ENCODE measurements at places on chromosomes 7 and 10.

DNA sequence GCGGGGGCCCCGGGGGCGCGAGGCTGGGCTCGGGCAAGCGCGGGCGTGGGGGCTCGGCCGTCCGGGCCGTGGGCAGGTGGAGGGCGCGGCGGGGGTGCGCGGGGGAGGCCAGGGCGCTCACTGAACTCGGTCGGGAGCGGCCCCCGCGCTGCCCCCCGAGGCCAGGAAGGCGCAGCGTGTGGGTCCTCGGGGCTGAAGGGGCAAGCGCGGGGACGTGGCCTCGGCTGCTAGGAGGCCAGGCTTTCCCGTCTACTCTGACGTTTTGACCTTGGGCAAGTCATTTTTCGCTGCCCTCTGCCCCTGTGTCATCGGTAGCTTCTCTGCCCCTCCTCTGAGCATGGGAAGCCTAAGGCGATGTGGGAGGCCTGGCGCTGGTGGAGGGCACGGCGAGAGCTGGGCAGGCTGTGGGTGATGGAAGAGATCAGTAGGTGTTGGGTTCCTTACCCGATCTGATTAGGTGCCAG lies 441 bp downstream of the FBH1 start:
- DNase-seq: no peak

- DNase-seq: peak; percentile 75
These were observed 76.9 kb downstream of the RNF216 start for GRCh38 chr7:5704534-5704922.

GRCh38 chr7:20529260-20529659 lies 86.2 kb upstream of the ABCB5 start:
- no peak for DNase-seq

GRCh38 chr10:131580674-131581073 lies 269.2 kb upstream of the TCERG1L start:
- DNase-seq: no peak

GRCh38 chr10:117221156-117221711 lies 19.7 kb upstream of the SLC18A2 start:
- no peak for DNase-seq

DNA sequence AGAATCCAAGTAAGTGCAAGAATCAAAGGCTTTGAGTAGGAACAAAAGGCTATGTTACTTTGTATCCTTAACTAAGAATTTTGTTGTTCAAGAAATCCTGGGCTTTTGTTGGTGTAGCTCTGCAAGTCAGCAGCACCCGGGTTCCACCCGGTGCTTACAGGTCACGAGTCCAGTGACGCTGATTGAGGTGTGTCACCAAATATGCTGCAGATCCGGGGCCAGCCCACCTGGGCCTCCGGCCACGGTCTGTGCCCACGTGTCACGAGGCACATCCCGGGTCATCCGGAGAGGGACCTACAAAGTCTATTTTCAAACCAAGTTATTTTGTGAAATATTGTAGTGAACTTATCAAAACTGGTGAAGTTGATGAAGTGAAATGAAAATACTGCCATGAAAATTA lies 103.1 kb downstream of the MGMT start:
- no peak for DNase-seq

GRCh38 chr10:3636356-3637181 lies 148.4 kb downstream of the KLF6 start:
- DNase-seq: no peak

- no peak for DNase-seq
These were observed 279.7 kb downstream of the CCSER2 start for GRCh38 chr10:84608126-84608525.

DNA sequence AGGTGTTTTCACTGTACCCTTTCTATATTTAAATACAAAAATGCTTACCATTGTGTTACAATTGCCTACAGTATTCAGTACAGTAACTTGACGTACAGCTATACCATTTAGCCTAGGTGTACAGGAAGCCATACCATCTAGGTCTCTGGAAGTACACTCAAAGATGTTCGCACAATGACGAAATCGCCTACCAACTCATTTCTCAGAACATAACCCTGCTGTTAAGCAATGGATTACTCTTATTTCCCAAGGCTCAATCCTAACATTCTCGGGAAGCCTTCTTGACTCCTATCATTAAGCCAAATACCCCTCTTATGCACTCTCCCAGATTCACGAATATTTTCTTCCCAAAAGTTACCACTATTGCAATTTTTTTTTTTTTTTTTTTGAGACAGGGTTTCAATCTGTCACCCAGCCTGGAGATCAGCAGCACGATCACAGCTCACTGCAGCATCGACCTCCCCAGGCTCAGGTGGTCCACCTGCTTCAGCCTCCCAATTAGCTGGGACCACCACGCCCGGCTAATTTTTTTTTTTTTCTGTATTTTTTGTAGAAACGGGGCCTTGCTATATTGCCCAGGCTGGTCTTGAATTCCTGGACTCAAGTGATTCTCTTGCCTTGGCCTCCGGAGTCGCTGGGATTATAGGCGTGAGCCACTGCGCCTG lies 1.5 kb downstream of the CWF19L1 start:
- no peak for DNase-seq

DNA sequence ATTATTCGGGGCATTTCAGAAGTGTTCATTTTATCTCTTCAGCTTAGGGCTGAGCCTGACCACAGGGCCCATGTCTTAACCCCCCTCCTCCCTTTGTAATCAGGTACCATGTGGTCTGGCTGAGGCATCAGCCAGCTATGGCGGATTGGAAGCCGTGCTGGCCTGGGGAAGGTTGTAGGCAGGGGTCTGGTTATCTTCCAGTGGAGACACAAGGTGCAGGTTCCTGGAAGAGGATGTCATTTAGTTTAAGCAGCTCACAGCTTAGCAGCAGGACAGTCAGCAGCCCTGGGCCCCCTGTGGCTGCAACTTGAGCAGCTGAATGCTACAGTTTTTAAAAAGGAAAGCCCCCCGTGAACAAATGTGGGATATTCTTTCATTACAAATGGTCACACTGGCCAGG lies 22.1 kb downstream of the BAG3 start:
- no peak for DNase-seq

DNA sequence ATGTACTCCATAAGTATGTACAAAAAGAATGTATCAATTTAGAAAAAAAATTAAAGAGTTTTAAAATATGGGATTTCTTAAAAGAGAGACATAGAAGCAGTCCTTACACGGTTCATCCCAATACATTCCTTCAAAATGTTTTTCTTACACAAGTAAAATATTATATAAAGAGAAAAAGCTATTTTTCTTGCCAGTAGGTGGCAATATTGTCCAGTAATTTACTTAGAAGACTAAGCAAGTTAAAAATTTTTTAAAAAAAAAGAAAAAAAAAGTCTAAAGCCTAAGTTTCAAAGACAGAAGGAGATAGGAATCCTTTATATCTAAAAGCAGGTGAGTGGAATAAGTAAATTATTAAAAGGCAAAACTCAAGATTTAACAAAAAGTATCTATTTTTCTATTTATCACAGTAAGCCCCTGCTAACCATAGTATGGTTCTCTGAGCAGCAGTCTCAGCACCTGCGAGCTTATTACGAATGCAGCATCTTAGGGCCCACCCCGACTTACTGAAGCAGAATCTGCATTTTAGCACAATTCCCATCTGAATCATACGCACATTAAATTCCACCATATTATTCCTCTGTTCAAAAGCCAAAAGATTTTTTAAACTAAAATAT lies 240.6 kb downstream of the DGKI start:
- DNase-seq: no peak

DNA sequence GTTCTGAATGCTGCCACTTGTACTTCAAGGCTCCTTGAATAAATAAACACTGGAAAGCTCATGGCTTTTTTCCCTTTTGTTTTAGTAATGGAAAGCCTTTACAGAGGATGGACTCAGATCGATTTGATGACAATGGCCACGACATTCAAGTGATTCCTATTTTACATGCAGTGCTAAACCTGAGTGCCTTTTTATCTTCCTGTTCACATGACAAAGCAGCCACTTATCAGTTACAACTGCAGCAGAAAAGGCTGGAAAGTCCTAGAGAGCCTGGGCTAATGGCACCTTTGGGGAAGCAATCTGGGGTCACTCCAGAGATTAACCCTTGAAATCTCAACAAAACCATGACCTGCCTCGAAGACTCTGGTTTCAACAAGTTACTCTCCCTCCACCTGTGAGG lies 249.0 kb upstream of the AUTS2 start:
- DNase-seq: no peak

GRCh38 chr10:11830836-11831519 lies 7.8 kb downstream of the PROSER2 start:
- DNase-seq: no peak

DNA sequence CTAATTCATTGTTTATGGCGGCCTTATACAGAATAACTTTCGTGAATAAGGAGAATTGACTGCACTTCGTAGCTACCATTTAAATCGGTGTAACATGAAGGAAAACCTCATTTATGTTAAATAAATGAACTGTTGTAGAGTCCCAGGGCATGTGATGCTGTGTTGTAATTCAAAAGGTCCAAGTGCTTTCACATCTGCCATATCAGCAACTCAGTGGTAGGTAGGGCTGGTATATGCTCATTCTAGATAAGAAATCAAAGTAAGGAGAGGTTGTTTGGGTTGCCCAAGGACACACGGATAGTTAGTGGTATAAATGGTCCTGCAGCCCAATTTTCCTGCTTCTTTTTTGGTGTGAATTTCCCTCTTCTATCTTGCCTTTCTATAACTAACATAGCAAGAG lies 15.8 kb downstream of the BBS9 start:
- DNase-seq: no peak

- DNase-seq: no peak
These were observed 68.0 kb upstream of the PPP1R3C start for GRCh38 chr10:91700788-91701444.

GRCh38 chr7:15341817-15342216 lies 220.0 kb downstream of the AGMO start:
- no peak for DNase-seq

DNA sequence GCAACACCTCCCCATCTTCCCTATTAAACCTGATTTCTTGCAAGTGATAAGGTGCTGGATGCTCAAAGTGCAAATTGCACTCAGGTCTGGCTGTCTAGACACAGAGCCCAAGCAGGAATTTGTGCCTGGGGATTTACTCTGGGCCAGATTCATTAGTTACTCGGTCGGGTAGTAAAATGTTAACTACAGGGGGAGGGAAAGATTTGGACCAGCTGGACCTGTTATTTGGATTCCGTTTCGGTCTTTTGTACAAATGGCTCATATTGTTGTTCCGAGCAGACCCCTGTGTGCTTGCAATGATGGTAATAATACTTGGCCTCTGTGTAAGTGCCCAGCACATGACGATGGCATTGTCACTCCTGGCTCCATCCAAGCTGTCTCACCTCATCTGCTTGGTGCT lies 609.6 kb downstream of the KCNMA1 start:
- no peak for DNase-seq

DNA sequence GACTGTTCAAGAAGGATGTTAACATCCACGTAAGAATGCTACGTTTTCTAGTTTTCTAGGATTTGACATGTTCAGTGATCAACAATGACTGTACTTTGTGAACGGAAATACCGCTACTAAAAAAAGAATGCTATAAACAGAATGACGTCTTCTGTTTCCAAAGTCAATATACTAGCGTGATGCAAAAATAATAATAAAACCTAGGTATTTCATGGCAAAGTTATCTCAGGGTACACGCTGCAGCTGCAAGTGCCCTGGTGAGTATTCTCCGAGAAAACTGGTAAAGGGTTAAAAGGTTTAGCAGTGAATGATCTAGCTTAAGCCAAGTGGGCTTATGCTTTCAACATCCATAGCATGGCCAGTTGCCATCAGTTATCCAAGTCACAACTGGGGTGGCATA lies 653.3 kb upstream of the PFKP start:
- DNase-seq: no peak

DNA sequence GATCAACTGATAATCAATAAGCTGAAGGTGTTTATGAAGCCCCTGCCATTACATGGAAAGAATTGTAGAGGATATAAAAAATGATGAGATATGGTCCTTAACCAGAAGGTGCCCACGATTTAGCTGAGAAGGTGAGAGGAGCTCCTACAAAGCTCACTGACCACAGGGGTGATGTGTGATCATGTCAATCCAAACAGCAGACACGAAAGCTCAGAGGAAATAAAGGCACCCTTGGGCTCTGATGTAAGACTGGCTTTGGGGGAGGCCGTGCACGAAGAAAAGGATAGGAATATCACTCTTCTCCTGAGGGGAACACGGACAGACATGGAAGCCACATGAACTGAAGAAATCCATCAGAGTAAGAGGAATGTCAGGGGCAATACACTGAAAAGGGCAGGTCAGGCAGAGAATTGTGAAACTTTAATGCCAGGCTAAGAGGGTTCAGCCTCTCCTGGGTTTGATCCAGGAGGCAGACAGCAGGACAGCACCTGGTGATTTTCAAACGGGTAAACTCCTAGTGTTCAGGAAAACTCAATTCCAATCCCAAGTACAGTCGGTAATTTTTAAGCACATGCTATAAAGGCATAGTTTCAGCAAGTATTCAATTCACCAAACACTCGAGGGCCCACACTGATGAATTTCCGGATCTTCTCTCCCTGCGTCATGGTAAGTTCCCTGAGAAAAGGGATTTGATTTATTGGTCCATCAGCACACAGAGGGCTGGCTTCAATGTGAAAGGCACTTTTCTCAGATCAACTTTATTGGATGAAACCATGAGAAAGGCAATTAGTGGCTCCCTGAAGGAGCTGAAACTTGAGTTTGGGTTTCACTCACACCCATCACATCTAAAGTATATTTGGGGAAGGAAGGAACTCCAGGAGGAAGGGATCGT lies 163.8 kb downstream of the PRPF18 start:
- DNase-seq: no peak

GRCh38 chr7:70410134-70410750 lies 721.7 kb upstream of the GALNT17 start:
- DNase-seq: no peak

DNA sequence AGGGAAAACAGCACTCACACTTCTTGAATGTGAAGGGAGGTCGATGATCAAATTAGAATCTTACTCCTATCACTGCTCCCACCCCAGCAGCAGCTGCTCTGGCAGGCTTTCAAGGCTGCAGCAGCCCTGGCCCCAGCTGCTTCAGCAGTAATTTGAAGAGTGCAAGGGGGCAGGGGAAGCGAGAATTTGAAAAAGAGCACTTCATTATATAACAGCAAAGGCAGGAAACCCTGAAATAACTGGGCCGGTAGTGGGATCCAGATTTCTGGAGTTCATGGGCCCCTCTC lies 44.9 kb downstream of the MYPN start:
- no peak for DNase-seq

- no peak for DNase-seq
These were observed 2.9 kb downstream of the MNX1 start for GRCh38 chr7:157007470-157008066.

GRCh38 chr10:69316313-69317059 lies 38.2 kb downstream of the HK1 start:
- DNase-seq: no peak

All from activated CD4-positive, alpha-beta T cell treated with anti-CD3 and anti-CD28 coated beads, Interleukin-2, amount 50 U/mL, for 4 hours (primary cell).